ENCODE measurements at places on chromosomes 2 and 18.

DNA sequence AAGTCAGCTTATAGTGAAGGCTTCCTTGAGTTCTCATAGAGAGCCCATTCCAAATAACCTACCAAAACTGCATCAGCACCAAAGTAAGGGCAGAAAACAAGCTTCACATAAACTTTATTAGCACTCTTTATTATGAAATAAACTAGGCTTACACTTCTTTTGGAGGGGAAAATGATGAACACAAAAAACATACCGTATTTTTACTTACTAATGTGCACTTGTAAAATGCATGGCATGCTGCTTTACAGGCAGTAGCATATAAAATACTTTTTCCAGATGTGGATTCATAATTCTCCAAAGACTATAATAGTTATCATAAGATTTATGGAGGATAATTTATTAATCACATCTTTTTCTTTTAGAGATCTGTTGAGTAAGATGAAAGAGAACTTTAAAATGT, 133.9 kb downstream of the OSR1 start:
- DNase-seq = no peak

DNA sequence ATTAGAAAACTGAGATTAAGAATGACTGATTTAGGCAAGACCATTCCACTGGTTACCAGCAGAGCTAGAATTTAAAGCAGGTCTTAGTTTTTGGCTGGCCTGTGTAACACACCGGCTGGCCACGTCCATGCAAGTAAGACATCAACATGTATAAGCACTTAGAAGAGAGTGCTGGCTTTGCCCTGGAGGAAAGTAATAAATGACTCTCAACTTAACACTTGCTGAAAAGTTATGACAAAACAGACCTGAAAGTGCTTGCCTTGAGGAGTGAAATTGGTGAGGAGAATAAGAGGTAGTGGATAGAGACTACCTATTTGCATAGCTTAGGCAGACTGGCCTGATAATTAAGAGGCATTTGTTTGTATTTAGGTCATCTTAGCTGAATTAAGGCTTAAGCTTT, 165.7 kb upstream of the KCNJ3 start:
- no peak for DNase-seq

DNA sequence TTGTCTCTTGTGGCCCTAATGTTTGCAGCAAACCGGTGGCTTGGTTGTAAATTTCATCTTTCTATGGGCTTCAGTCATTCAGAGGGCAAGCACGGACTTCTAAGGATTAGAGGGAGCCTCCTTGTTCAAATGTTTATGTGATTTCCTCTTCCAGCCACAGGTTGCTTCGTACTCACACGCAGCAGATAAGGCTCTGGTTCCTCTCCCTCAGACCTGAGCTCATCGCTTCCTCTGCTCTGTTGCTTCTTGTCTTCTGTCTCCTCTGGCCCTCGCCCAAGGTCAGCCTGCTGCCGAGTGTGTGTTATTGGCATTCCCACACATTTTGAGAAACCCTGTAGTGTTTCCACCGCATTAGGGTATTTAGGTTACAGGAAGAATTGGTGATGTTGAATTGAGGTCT, 44.0 kb downstream of the MYL12B start:
- DNase-seq = no peak

- DNase-seq = no peak
Measured at GRCh38 chr2:238462782-238463396, 36.2 kb downstream of the ASB1 start.

- DNase-seq = no peak
Measured at GRCh38 chr2:20474757-20475566, 28.1 kb downstream of the RHOB start.

DNA sequence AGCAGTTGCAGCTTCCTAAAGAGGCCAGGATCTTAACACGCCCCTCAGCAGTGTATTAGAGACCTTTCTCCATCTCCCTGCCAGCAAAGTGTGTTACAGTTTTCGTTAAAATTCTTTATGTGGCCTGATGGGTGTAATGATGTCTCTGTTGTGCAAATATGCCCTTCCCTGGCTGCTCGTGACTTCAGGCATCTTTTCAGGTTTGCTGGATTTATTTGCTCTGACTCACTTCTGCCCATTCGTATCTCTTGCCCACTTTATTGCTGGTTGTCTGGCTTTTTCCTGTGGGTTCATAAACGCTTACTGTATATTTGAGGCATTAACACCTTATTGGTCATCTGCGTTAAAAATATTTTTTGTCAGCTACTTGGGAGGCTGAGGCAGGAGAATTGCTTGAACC, 134.5 kb downstream of the ASB1 start:
- DNase-seq = no peak

- no peak for DNase-seq
Measured at GRCh38 chr2:172996387-172996961, 79.2 kb upstream of the MAP3K20 start.

GRCh38 chr2:111930875-111931274, 32.5 kb downstream of the MERTK start:
- no peak for DNase-seq

Measured in CD4-positive, alpha-beta T cell treated with Interleukin-4 for 1 hour (primary cell).